ENCODE measurements at places on chromosomes 3 and 15.

GRCh38 chr3:154898443-154898842, 181.7 kb upstream of the MME start:
- no peak for DNase-seq

DNA sequence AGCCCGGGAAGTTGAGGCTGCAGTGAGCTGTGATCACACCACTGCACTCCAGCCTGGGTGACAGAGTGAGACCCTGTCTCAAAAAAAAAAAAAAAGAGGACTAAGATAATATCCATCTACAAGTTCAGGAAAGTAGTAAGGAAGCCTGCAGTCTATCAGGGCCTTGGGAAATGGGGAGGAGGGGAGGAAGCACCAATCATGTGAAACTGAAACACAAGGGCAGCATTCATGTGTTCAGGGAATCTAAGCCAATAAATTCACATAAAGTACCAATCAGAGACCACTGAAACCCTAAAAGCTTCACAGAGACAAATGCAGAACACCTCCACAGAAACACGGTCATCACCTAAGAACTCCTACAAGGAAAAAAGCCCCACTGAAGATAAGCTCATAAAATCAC, 22.9 kb upstream of the HHATL start:
- DNase-seq = no peak

GRCh38 chr3:55144015-55144673, 216.3 kb upstream of the LRTM1 start:
- DNase-seq = no peak

- no peak for DNase-seq
Measured at GRCh38 chr3:81851176-81851575, 89.7 kb upstream of the GBE1 start.

DNA sequence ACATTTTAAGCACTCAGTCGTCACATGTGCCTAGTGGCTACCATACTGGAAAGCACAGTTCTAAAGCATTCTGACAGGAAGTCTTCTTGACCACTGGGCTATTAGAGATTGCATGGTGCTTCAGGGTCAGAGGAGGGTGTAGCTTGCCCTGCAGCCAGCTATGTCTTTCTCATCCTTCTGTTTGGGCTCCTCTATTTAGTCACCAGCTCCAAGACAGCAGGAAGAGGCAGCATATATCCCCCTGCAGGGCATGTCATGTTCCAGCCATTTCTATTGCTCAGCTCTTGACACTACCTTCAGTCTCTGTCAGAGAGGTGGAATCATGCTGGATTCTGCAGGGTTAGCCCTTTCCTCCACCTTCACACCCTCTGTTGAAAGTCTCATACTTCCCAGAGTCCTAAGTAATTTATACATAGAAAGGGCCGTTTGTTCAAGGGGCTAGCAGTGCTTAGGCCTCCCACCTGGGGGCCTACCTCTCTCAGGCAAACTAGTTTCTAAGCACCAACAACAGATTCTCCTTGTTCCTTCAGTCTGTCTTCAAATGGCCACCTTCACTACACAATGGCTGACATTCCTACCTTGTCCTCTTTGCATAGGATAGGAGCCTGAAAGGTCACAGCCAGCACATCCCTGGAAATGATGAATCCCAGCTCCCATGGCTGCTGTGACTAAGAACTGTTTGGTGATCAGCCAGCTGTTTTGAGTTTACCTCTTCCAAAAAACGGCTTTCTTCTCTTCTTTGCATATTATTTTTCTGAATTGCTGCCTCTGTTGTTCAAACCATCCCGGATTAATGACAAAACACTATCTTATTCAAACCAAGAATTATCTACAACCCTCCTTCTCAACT, 115.7 kb upstream of the BFSP2 start:
- DNase-seq = no peak

- no peak for DNase-seq
Measured at GRCh38 chr3:157581371-157581770, 78.2 kb upstream of the VEPH1 start.

GRCh38 chr3:115571413-115571812, 51.9 kb upstream of the GAP43 start:
- DNase-seq = no peak

DNA sequence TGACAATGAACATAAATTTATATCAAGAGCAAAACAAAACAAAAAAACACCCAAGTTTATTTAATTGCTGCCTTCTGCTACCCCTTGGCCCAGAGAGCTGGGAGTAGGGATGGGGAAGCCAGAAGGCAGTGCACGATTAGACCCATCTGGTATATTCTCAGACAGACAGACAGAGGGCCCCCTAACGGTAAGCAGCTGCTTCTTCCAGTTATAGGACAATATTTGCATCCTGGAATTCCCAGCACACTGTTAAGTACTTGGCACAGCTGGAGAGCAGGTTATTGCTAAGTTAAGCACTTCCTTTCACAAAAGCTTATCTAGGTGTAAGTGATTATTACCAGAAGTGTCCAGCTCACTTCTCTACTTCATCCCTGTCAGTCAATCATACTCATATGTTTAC, 39.3 kb downstream of the C2CD4B start:
- peak; percentile 11 for DNase-seq

DNA sequence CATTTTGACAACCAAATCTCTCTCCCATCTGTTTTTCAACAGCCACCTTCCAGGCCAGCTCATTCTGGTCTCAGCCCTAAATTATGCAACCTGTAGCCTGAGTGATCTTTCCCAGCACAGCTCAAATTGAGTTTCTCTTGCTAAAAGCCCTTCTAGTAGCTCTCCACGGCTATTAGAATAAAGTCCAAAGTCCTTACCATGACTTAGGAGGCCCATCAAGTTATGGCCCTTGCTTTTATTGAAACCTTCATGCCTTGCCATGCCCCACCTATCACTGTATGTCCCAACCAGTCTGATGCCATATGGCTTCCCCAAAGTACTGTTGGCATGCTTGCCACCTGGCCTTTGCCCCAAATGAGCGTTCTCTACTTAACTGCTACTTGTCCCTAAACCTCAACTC, 303.5 kb upstream of the GADL1 start:
- DNase-seq = no peak

Measured in AG09309 (cell line).